ENCODE measurements at places on chromosomes 11 and 22.
A peak's percentile ranks its signal among the peaks of the same experiment; 100 is the strongest.

- DNase-seq, result no peak
Observed at GRCh38 chr22:40635940-40636379, 559 bp downstream of the MRTFA start.

GRCh38 chr11:122100756-122101080 is 15.3 kb downstream of the BLID start:
- DNase-seq, result no peak

DNA sequence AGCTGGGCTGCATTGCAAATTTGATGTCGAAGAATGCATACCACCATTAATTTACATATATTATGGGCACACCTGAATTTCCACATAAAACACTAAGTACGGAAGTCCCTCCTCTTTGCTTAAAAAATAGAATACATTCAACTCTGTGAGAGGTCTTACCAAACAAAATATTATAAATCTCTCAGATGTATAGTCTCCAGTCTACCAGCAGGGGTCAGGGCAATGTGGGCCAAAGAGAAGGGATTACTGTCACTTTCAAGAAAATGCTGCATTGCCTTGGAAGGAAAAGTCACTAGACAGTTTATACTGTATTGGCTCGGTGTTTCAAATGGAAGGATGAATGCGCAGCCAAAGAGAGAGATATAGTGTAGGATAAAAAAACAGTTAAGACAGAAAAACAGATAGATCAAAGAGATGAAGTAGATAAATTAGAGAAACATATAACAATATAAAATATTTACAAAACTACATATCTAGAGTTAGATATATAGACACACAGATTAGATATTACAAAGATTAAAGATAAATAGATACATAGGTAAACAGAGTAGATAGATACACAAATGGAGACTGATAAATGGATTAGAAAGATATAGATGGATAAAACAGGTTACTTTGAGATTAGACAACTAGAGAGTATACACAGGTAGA is 20.9 kb downstream of the SERGEF start:
- DNase-seq, result peak; percentile 33

GRCh38 chr11:105720096-105720495 is 110.2 kb downstream of the GRIA4 start:
- DNase-seq, result no peak

- no peak for DNase-seq
Observed at GRCh38 chr11:127625402-127625801, 624.8 kb upstream of the KIRREL3 start.

DNA sequence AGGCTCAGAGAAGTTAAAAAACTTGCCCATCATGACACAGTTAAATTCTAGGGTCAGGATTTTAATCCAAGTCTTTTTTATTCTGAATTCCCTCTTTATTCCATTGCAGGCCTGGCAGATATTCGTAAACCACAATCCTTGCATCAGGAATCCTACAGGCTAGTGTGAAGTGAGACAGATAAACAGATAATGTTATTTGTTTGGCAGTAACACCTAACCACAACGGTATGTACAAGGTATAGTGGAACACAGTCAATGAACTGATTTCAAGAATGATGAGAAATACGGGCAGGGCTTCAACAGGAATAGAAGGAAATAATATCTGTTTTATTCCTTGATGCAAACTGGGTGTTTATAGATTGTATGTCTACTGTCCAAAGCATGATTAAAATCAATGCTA is 32.0 kb upstream of the NARS2 start:
- no peak for DNase-seq

- no peak for DNase-seq
Observed at GRCh38 chr11:30479899-30480298, 106.3 kb downstream of the MPPED2 start.

DNA sequence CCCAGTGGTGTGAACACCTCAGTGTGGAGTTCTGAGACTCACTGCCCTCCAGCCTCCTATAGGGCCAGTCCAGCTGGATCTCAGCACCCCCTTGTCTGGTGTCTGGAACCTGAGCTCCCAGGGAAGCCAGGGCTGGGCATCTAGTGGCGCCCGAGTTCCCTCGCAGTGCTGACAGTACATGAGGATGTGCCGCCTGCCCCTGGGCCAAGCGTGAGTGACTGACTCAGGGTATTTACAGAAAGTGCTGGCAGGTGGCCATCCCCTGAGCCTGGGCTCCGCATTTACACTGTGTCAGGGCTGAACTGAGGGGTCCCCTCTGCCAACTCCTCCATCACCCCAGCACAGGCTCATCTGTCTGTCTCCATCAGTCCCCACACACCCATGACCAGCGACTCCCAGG is 185.3 kb downstream of the BRD1 start:
- no peak for DNase-seq

All from activated T-helper 1 cell treated with anti-CD3 and anti-CD28 coated beads, Interleukin-12 subunit alpha, Interleukin-12 subunit beta, Interleukin-2, Interleukin-4 antibody, amounts not matched to agents 30 ng/mL and 10 ng/mL and 1 ng/mL, durations not matched to agents 14 hours and 24 hours and 36 hours (primary cell).